ENCODE measurements at places on chromosomes 7 and 10.
A peak's percentile ranks its signal among the peaks of the same experiment; 100 is the strongest.

GRCh38 chr10:71245420-71246325 lies 33.3 kb downstream of the UNC5B start:
- DNase-seq: no peak

GRCh38 chr7:101632641-101633040 lies 3.5 kb upstream of the MYL10 start:
- no peak for DNase-seq

DNA sequence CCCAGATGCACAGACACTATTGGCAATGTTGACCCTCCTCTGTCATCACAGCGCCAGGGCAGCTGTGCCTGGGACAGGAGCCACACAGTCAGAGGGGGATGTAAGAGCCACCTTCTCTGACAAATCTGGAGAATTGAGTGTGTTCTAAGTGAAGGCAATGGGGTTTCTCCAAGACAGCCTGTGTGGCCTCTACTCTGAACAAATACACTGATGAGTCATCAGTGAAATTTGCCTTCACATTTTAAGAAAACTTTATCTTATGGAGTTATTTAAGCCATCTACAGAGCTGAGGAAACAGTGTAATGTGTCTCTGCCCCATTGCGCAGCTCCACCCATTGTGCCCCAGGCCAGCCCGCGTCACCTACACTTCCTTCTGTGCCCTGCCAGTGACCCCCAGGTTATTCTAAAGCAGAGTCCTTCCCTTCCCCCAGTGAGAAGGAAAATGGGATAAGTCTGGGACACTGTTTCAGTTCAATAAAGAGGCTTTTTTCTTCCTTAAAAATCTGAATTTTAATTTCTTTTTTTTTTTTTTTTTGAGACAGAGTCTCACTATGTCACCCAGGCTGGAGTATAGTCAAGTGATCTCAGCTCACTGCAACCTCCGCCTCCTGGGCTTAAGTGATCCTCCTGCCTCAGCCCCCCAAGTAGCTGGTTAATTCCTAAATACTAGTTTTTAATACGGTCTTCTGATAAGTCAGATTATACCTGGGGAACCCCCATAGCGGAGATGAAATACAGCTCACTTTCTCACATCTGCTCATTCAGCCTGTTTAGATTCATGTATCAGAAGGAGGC lies 21.8 kb downstream of the AKR1E2 start:
- DNase-seq: no peak

DNA sequence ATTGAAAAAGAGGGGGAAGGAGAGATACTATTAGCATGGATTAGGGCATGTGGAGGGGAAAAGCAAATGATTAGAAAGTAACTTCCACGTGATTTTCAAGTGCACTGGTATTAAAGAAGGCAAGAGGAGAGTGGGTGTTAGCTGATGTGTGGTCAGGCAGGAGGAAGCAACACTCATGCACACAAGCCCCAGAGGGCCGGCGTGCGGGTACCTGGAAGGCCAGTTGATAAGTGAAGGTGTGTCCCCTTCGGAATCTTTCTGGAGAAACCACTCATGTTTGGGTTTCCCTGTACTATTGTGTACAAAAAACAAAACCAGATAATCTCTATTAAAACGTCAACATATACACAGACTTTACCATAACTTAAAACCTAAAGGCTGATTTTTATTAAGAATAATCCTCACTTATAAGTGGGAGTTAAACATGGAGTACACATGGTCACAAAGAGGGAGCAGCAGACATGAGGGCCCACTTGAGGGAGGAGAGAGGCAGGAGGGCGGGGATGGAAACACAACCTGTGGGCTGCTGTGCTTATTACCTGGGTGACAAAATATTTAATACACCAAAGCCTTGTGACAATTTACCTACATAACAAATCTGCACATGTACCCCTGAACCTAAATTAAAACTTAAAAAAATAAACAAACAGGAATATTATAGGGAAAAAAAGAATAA lies 98.9 kb downstream of the SVIL start:
- no peak for DNase-seq

DNA sequence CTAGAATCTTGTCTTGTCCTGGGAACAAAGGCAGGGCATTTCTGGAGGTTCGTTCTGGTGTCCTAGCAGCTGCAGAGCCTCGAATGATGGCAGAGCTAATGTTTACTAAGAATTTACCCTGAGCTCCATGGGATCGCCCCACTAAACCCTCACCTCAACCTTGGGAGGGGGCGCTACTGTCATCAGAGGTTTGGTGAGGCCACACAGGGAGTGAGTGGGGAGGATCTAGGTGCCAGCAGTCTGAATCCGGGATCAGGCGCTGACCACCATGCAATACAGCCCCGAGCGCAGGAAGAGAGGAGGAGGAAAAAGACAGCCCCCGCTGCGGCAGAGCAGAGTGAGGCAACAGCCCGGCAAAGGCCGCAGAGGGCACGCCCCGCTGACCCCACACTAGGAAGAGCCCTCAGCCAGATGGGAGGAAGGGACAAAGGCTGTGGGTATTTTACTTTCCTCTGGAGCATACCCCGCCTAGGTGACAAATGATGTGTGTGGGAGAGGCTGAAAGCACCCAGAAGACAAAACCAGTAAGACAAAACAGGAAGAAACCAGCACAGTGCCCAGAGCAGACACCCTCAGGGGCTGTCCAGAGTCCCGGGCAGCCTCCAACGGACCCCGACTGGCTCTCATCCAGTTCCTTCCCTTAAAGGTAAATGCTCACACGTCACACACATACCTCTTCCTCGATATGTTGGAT lies 103.5 kb downstream of the FAM53B start:
- no peak for DNase-seq

DNA sequence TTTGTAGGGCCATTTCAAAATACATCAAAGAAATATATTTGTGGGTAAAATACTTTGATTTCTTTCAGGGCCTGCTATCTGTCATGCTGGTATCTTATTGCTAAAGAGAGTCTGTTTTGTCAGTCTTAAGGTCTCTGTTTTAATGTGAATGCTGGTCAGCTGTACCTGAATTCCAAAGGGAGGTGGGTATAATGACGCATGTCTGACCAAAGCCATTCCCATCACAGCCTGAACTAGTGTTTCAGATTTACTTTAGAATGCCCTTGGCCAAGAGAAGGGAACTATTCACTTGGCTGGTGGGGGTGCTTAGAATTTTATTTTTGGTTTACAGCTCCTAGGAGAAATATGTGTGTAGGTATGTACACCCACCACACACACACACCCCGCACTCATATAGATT lies 30.6 kb upstream of the MYL10 start:
- DNase-seq: no peak

GRCh38 chr7:92835851-92836488 lies 403 bp downstream of the CDK6 start:
- DNase-seq: peak; percentile 41

DNA sequence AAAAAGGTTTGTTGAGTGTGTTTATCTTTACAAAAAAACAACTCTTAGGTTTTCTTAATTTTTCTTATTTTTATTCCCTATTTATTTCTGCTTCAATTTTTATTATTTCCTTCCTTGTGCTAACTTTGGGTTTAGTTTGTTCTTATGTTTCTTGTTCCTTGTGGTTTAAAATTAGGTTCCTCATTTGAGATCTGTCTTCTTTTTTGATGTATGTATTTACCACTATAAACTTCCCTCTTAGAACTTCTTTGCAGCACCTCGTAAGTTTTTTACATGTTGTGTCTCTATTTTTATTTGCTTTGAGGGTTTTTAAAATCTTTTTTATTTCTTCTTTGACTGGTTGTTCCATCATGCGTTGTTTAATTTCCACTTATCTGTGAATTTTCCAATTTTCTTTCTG lies 1217.1 kb upstream of the CELF2 start:
- DNase-seq: no peak

DNA sequence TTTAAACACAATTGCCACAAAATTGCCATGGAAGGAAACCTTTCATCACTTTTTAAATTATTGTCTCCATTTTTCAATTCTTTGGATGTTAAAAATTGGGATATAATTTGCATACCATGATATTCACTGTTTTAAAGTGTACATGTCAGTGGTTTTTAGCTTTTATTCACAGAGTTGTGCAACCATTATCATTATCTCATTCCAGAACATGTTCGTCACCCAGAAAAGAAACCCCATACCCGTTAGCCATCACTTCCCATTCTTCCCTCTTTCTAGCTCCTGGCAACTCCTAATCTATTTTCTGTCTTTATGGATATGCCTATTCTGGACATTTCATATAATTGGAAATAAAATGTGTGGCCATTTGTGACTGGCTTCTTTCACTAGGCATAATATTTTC lies 260.3 kb upstream of the FERD3L start:
- no peak for DNase-seq

DNA sequence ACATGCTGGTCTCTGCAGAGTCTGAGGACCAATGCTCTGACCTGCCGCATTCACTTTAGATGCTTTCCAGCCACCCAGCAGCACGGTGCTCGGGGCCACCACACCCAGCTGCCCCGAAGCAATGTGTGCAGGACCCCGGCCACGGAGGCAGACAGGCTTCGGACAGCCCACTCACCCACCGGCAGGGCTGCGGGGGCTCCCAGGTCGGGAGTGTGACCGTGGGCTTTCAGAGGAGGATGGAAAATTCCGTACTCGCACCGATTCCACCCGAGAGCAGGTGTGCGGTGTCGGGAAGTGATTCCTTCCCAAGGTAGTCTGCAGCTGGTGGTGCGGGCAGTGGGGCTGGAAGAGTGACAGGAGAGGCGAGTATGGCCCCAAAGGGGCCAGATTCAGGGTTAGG lies 190.9 kb downstream of the DNAJB6 start:
- DNase-seq: no peak
